ENCODE measurements at places on chromosomes 1 and 21. TPM values are rescaled to one million over a fixed set of nuclear protein-coding genes. Genes with fewer than 3 reads are reported as not detected.

Gene TMOD4
- total RNA-seq = 1.6 TPM

Gene LEMD1
- total RNA-seq = not detected

Gene PDZK1IP1
- total RNA-seq = not detected

Gene BEND5
- total RNA-seq = 0.32 TPM

Gene GJC2
- total RNA-seq = 2.1 TPM

Gene CYP4A11
- not detected for total RNA-seq

Gene PNRC2
- 65.5 TPM for total RNA-seq

Gene MLLT11
- total RNA-seq = 2.3 TPM

Gene SLC25A34
- 0.65 TPM for total RNA-seq

Gene FCGR3B
- total RNA-seq = not detected

Gene CAPN9
- not detected for total RNA-seq

Gene PATJ
- 11.1 TPM for total RNA-seq

Gene EDN2
- not detected for total RNA-seq

Gene OR2T3
- total RNA-seq = not detected

Gene DISC1
- 11.7 TPM for total RNA-seq

Gene S100A14
- total RNA-seq = 0.36 TPM

Gene OR2M3
- under 0.01 TPM for total RNA-seq

Gene WNT4
- 0.36 TPM for total RNA-seq

Gene TEX38
- not detected for total RNA-seq

Gene LCE1E
- total RNA-seq = not detected

Gene SLC45A3
- 0.73 TPM for total RNA-seq

Gene FASLG
- total RNA-seq = not detected

Gene SLC44A3
- 1.7 TPM for total RNA-seq

Gene KCNH1
- total RNA-seq = 6.3 TPM

Gene CBR3
- total RNA-seq = 14.4 TPM

Gene AMY2A
- total RNA-seq = not detected

Gene NRAS
- 89.7 TPM for total RNA-seq

Gene LORICRIN
- total RNA-seq = not detected

All from hair follicle dermal papilla cell (primary cell).